Kasumi-1 (cell line): ENCODE measurements at places on chromosomes 3 and 15.

GRCh38 chr3:147380387-147380951 is 25.9 kb downstream of the ZIC4 start:
- no peak for DNase-seq

DNA sequence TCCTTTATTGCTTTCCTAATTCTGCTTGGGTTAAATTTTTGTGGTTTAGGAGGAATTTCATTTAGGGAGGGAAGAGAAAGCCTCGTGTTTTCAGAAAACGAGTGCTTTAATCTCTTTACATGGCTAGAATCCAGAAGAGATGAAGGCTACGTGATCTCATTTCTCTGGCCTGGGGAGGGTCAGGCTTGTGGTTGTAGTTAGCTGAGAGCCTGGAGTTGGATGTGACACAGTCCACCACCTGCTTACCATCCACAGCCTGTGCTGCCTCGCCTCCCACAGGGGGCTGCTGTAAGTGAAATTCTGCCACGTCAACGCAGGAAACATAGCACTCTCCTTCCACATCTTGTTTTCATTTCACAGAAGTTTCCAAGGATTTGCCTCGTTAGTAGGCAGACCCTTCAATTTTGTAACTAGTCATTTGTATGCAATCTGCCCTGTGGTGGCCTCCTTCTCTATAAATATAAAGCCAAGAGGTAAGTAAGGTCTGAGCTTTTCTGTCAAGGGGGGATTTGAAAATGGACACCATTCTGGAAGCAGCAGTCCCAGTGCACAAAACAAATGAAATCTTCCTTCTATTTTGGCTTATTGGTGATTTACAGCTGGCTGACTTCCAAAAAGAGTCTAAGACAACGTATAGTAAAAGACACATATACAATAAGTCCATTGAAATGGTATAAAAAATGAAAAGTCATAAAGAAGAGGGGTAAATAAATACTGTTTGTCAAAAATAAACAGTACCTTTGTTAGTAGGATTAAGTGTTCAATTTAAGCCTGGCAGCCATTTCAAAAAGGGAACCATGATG is 3.4 kb downstream of the GXYLT2 start:
- no peak for DNase-seq

- DNase-seq = peak; percentile 78
Observed at GRCh38 chr3:187112934-187113793, 26.1 kb downstream of the RPL39L start.

- peak; percentile 0 for DNase-seq
Observed at GRCh38 chr15:36671017-36671416, 91.6 kb downstream of the CDIN1 start.

DNA sequence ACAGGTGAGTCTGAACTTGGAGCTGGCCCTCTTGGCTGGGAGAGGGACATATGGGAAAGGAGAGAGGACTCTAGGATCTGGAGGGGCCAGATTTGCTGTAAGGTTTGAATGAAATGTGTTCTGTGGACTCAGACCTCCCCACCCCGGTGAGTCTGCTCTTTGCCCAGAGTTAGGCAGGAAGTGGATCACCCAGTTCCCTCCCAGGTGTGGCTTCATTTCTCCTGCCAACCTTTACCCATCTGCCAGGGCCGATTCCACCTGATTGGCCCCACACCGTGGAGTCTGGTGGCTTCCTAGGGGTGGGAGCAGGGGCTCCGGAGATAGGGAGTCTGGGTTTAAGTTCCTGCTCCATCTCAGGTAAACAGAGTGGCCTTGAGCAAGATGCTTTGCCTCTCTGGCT is 25.5 kb downstream of the CD276 start:
- DNase-seq = no peak

DNA sequence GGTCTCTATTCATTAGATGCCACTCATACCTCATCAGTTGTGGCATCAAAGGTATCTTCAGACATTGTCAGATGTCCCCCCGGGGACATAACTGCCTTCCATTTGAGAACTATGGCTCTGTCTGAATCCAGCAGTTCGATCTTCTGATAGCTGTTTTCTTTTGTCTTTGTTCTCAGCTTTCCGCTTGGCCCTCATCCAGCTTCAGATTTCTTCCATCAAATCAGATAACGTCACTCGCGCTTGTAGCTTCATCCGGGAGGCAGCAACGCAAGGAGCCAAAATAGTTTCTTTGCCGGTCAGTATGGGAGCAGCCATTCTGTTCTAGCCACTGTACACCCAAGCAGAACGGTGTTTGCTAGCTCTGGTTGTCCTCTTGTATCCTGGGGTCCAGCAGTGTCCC is 4.4 kb downstream of the NIT2 start:
- DNase-seq = no peak

DNA sequence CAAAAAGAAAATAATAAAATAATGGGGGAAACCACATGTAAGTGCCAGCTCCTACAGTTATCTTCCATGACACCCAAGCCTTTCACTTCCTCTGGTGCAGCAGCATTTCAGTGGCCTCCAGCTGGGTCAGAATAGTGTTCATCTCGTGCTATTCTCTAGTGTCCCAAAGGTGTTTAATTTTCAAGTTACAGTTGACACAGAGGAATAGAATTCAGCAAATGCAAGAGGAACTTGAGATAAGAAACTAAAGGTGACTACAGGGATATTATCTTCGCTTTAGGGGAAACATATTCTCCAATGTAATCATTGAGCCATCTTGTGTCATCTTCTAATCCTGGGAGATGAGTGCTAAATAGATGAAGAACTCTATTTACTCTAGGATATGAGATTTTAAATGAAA is 212.8 kb downstream of the EPHA3 start:
- no peak for DNase-seq

- DNase-seq = no peak
Observed at GRCh38 chr3:139534455-139534812, 5.1 kb downstream of the RBP1 start.

GRCh38 chr3:112767177-112767576 is 79.5 kb downstream of the CD200R1L start:
- DNase-seq = no peak

DNA sequence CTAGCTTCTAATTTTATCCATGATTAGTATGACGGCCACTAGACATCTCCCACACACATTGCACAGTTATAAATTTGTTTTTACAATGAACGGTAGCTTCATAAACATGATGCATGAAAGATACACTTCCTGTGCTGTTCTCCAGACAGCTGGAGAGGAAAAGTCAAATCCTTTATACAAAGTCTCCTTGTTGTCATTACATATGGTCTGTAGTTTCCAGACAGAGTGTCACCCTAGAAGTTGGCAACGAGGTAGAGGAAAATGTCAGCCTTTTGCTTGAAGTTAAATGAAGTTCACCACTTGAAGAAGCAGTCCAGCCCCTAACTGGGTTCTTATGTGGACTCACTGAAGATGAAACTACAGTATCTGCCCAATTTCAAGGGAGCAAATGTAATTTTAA is 253.0 kb upstream of the P2RY1 start:
- DNase-seq = no peak

GRCh38 chr3:41265011-41265545 is 65.8 kb downstream of the CTNNB1 start:
- DNase-seq = no peak

DNA sequence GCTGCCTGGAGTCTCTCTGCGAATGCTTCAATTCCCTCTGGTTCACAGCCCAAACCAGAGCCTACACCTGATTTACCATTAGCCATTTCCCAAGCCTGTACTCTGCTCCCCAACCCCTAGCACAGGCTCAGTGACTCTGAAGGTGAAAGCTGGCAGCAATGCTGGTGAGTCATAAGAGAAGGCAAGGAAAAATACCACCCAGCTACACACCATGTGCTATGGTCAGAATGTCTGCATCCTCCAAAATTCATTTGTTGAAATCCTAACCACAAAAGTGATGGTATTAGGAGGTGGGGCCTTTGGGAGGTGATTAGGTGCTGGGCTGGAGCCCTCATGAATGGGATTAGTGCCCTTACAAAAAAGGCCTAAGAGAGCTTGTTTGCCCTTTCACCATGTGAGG is 117.1 kb upstream of the TJP1 start:
- DNase-seq = no peak

DNA sequence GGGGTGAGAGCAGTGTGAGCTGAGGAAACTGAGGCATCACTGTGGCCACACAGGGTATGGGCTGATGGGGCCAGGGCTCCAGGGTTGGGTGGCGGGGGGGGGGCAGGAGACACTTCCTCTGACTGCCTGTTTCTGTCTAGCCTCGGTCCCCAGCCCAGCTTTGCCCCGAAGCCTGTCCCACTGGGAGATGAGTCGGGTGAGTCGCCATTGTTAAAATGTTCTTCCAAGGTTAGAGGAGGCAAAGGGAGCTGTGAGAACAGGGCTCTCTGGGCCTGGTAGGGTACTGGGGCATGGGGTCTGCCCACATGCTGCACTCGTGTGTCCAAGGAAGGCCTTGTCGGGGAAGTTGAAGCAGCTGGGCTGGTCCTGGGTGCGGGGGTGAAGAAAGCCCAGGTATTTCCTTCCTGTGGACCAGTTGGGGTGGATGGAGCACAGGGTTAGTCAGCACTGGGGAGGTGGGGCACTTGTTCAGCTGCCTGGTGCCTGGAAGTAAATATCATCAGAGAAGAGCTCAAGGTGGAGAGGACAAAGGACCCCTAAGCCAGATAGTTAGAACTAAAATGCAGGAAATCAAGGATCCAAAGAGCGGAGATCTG is 8.3 kb upstream of the JMJD7 start:
- no peak for DNase-seq

DNA sequence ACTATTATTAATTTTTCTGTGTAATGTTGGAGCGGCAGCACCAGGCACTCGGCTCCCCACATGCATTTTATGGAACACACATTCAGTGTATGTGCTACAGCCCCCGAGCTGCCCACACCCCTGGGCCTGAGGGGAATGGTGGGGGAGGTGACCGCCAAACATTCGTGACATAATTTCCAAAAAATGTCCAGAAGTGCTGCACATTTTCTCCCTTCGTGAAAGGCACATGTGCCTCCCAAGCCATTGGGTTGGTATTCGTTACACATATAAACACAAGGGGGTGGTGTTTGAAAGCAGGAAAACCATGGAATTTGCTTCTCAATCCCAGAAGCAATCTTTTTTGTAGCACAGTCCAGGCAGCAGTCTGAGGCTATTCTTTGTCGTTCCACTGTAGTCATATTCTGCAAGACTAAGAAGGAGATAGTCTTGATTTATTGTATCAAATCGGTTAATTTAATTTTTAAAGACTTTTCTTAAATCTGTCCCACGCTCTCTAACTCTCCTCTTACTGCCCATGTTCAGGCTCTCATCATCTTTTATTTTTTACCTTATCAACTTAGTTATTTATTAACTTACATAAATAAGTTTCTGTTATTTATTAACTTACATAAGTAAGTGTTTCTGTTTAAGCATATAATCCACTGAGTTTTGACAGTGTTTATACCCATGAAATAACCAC is 39.2 kb upstream of the POLR2M start:
- DNase-seq = no peak

DNA sequence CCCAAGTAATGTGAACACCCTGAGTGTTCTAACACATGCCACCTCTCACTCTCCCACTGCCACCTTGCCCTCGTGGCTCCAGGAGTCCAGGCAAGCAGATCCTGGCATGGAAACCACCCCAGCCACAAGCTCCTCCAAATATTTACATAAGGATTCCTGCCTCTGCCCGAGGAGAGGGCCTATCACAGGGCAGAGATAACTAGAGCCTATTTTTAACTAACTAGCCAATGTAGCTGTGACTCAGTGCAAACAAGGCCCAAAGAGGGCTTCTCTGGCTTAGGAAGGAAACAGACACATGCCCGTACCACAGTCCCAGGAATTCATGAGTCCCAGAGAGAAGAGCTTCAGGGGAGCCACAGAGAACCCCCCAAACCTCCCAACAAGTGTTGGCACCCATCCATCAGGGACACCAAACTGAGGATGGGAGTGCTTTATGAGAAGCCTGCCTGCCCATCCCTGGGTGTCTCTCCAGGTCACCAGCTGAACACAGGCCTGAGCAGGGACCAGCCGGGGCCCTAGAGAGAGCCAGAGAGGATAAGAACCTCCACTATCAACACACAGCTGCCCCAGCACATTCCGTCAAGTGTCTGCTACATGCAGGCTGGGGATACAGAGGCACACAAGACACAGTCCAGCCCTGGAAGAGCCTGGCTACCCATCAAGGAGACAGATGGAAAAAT is 9.2 kb downstream of the FYCO1 start:
- DNase-seq = no peak

GRCh38 chr3:143152043-143152442 is 32.5 kb downstream of the CHST2 start:
- DNase-seq = no peak
